CD4-positive, alpha-beta T cell treated with Interleukin-17A for 4 hours (primary cell): ENCODE measurements at places on chromosomes 2 and 18.

- DNase-seq, result no peak
These were observed 10.9 kb downstream of the MTERF4 start for GRCh38 chr2:241091201-241091600.

DNA sequence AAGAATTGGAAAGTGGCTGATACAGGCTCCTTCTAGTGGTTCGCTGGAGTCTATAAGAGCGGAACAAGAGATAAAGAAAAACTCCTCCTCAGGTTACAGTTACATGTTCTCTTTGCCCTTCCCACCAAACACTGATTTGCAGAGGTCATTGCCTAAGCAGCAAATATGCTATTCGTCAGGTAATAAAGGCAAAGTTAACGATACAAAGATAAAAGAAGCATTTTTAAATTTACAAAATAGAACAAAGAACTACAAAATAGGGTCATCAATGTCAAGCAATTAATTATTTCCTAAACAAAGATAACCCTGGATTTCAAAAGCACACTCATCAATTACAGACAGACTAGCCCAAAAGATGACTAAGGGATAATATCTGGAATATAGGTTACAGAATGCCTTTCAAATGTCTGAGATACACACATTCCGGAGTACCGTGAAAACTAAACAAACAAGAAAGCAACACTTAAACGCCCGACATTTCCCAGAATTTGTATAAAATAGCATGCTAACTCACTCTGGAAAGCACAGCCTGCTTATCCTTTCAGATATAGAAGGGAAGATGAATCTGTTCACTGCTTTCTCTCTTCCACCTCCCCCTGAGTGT is 186.4 kb downstream of the MREG start:
- no peak for DNase-seq

DNA sequence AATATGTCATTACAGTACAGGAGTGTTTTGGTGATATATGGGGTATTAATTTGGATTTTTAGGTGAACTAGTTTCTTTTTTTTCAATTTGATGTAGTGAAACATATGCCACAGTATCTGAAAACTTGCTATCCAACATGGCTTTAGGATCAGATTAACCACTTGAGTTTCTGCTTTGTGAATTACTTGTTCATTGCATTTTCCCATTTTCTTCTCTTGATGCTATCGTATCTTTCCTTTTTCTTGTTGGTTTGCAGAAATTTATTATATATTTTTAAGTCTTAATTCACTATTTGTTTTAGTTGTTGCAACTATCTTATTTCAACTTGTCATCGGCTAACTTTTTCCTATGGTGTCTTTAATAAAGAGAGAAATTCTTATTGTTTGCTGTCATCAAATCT is 8.8 kb downstream of the IL36A start:
- DNase-seq, result no peak

GRCh38 chr2:144648837-144649465 is 129.0 kb upstream of the ZEB2 start:
- no peak for DNase-seq

DNA sequence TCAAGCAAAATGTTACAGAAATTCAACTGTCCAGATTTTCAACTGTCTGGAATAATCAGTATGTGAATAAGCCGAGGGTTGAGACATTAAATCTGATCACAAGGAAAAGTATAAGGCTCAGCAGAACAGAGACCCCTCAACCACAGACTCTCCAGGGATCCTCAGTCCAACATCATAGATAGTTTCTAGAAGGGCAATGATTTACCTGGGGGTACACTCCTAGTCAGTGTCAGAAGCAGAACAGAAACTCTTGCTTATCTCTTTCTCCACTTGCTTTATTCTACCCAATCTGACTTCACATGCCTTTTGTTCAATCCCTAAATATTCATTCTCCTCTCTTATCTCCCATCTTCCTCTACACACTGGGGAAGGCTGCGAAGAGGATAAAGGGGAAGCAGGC is 36.4 kb downstream of the ICOS start:
- DNase-seq, result no peak

DNA sequence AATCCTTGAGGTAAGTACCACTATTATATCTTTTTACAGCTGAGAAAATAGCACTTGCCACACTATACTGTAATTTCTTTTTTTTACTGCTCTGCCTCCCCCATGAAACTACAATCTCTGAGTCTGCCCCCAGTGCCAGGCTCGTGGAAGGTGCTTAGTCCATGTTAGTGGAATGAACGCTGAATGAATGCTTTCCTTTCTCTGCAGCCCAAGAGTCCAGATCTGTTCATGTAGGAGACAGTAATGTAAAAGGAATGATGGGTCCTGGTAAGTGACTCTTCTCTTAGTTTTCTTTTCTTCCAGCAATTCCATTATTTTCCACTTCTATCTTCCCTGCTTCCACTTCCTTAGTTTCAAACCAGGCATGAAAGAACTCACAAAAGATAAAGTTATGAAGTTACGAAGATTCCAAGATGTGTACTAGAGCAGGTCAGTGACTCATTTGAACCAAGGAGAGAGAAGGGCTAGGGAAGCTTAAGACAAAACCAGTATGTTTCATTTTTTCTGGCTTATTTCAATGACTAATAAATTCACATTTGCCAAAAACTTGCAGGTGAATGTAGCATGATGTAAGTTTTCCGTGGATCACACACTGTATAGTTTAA is 46.0 kb downstream of the ARHGEF33 start:
- DNase-seq, result no peak

DNA sequence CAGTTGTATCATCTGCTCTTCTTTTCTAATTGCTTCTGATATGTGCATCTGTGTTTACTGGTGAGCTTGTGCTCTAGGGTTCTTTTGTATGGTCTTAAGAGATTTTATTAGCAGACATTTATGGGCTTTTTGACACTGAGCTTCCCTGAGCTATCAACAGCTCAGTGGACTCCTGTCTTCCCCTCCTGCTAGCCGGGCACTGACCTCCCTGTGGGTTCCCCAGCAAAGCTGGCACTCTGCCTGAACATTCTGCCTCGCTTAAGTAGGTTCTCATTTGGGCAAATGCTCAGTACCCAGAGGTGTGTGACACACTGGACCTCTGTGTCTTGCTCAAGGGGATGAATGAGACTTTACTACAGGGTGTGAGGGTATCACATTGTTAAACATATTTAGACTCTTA is 15.8 kb downstream of the TRAF3IP1 start:
- DNase-seq, result no peak
